ENCODE measurements at places on chromosomes 6 and 20.

- no peak for DNase-seq
Measured at GRCh38 chr6:23177806-23178205, 608.4 kb downstream of the HDGFL1 start.

DNA sequence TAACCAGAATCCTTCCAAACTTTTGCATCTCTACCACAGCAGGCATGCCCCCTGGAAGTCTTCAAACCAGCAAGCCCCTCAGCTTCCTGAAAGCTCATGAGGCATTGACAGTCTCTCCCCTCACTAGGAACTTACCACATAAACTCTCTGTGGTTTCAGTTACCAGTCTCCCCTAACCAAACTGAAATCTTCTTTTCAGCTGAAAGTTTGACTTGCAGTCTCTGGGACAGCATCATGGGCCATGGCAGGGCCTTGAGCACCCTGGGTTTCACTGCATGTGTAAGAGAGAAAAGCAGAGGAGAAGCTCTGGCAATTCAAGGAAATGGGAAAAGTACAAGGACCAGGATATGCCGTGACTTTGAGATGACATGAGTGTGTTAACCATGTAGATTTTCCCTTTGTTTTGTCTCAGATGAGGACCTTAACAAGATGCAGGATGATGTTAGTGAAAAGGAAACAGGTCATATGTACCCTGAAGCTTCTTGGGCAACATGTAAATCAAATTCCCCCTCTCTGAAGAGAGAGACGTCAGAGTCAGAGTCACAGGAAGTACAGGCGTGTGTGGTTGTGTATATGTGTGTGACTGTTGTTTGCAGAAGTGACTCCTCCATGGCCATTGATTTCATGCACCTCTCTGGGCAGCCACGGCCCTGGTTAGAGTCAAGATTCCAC lies 106.3 kb downstream of the TNFRSF21 start:
- no peak for DNase-seq

DNA sequence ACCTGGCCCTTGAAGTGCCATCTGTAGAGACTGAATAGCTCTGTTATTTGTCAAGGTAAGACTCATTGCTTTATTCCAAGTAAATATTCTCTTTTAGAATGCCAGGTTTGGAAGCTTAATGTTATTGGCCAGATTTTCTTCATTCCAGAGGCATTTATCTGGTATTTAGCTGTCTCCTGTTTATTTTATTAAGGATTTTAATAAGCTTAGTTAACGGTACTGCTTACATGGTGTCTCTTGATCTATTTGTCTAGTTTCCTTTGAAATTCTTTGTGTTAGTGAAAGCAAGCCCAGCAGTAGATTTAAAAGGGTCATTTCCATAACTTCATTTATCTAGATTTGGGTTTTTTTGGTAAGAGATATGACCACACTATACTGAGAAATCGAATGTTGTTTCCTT lies 7.7 kb downstream of the RALY start:
- DNase-seq, result no peak

DNA sequence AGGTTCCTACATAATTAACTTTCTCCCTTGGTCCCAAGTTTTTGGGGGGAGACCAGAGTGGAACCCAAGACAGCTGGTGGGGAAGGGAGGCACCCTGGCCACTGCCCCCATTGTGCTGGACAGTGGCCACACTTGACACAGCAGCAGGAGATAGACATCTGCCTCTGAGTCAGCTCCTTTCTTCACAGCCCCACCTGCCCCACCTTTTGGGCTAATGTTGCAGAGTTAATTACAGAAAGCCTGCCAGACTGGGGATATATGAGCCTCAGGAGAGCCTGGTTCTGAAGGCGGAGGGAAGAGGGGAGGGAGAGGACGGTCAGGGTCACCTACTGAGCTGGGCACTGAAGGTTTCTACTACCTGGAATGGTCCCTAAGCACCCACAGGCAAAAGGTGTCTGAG lies 50.6 kb downstream of the MAFB start:
- DNase-seq, result no peak

DNA sequence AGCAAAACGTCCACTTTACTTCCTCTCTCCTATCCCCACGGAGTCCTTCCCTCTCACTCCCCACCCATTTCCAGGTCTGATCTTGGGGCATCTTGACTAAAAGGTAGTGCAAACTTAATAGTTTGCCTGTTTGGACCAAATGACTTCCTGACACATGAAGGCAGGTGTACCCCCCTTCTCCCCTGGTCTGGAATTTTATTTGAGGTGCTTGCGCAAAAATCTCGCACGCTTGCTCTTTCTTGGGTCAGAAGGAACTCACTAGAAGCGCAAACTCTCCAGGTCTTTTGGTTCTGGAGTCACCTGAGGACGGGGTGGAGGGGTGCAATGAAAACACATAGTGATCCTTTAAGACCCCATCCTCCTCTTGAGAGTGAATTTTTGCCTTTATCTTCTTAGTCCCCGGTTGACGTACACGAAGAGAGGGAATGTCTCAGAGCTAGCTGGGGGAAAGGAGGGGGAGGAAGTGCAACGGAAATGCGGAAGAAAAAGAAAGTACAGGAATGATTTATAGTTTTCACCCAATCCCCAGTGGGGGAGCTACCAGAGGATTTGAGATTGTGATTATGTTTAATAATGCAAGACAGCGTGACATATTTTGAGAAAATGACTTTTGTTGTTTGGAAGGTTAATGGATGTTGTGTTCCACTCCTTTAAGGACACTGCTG lies 4.9 kb downstream of the ADGRB3 start:
- DNase-seq, result no peak

- DNase-seq, result no peak
Measured at GRCh38 chr6:106473812-106474211, 113.3 kb downstream of the CRYBG1 start.

DNA sequence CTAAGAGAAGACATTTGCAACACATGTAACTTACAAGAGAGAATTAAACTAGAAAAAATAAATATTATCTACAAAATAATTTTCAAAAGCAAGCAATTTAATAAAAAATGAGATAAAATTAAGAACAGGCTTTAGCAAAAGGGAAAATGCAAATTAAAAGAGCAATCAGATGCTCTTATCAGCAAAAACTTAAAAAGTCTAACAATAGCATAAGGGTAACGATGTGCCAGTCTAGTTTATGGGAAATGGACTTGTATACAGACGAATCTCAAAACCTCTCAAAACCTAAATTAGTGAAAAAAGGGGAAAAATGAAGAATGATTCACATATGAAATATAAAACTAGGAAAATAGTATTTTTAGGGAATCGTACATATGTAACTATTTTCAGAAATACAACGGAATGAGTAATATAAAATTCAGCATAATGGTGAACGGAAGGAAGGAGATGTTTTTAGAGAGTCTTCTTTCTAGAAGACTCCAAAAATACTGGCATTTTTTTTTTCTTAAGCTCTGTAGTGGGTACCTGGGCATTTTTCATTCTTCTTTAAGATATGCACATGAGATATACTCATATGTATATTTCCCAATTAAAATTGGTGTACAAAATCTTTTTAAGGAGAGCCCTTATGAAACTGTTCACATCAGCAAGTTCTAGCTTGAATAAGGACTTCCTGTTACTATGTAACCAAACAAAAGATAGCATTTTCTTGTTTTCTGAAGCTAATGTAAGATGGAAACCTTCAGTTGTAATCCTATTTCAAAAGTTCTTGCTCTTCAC lies 927 bp upstream of the MANEA start:
- DNase-seq, result no peak

GRCh38 chr6:91691449-91691848 lies 1104.6 kb upstream of the MAP3K7 start:
- no peak for DNase-seq

- no peak for DNase-seq
Measured at GRCh38 chr6:139593081-139593480, 218.6 kb upstream of the CITED2 start.

DNA sequence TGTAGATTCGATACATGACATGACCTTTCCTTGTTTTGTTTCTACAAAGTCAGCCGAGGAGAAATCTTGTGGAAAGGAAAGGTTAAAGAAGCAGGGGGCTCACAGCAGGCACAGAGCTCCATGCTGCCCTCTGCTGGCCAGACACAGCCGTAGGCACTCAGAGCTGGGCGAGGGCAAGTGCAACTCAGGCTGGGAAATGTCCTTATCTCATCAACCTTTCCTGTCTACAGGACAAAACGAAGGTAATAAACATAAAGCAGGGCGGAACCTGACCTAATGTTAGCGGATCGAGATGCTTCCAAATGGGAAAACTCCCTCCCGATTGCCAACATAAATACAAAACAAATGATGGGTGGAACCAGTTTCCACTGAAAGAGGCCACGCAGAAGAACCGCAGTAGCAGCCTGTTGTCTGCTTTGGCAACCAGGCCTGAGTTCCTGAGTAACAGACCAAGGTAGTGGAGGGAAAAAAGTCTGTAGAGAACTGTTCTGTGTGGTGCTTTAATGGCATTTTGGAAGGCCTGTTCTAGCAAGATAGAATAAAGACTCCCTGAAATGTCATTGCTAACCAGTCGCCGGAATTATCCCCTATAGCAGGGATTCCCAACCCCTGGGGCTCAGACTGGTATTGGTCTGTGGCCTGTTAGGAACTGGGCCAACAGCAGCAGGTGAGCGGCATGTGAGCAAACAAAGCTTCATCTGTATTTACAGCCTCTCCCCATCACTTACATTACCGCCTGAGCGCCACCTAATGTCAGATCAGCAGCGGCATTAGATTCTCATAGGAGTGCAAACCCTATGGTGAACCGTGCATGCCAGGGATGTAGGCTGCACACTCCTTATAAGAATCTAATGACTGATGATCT lies 85.2 kb downstream of the MBOAT1 start:
- DNase-seq, result peak; percentile 57

- DNase-seq, result no peak
Measured at GRCh38 chr6:7513529-7513928, 27.9 kb upstream of the DSP start.

DNA sequence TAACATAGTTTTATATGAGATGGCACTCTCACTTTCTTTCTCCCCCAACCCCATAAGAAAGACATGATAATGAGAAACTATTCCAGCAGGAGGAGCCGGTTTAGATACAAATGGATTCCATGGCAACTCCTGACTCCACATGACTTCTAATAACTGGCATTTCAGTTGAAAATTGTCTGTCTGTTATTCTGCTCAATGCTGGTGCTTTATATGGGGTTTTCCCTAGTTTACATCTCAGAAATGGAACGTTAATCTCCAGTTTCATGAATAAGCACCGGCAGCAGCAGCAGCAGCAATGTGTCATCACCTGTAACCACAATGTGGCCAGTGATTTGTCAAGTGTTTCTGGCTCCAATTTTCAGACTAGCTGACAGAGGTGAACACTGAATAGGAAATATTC lies 8.0 kb upstream of the SIM1 start:
- DNase-seq, result no peak

DNA sequence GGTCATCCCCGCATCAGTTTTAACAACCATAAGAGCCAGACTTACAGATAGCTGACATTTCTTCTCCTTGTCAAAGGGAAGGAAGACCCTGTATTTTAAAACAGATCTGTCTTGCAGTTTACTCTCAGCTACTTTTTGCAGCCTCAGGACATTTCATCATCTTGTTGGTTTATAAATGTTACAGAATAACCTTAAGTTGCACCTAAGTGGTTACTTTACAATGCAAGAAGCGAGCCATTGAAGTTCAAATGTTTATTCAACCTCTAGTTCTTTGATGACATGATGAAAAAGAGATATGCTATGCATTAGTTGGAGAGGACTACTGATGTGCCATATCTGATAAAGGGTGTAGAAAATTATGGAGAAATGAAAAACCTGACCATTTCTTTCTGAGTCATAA lies 187.9 kb upstream of the COL21A1 start:
- no peak for DNase-seq

DNA sequence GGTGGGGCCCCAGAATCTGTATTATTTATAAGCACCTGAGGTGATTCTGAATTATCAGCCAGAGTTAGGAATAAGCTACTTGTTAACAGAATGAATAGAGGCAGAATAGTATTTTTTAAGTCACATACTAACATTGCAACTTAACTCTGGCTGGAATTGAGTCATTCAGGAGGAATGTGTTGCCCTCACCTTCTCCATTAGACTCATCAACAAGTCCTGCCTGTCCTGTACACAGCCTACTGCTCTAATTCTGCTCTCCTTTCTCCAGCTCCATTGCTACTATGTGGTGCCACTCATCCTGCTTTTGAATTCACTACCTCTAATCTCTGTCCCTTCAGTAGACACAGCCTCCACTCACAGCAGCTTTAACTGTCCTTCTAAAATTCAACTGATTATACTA lies 669.4 kb downstream of the DHX35 start:
- DNase-seq, result no peak

DNA sequence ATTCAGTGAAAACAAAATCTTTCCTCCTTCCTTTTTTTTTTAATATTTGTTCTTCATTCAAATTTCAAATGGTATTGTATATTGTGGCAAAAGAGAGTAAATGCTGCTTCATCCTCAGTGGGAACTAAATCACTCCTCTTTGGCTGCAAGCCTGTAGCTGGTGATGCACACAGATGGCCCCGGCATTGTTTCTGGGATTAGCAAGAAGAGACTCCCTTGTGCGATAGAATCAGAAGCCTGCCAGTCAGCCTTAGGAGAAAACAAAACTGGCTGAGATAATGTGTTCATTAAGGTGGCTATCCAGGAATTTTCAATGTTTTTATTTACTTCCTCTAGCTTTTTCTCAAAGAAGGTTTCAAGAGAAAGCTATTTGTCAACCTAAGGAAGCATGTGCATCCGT lies 20.7 kb upstream of the ELOVL2 start:
- no peak for DNase-seq

DNA sequence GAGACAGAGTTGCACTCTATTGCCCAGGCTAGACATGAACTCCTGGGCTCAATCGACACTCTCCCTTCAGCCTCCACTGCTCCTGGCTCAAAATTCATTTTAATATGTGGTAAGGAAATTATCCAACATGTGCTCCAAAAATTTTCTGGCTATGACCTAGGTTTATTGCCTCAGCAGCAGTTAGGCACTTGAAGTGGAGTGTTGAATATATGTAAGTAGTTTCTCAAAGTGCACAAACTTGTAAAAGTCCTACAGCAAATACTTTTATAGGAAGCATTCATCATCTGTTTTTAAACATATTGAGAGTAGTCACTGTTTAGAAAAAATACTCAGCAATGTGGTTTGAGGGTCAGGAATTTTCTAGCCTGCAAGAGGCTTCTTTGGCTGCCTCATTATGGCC lies 13.2 kb downstream of the FILIP1 start:
- no peak for DNase-seq

DNA sequence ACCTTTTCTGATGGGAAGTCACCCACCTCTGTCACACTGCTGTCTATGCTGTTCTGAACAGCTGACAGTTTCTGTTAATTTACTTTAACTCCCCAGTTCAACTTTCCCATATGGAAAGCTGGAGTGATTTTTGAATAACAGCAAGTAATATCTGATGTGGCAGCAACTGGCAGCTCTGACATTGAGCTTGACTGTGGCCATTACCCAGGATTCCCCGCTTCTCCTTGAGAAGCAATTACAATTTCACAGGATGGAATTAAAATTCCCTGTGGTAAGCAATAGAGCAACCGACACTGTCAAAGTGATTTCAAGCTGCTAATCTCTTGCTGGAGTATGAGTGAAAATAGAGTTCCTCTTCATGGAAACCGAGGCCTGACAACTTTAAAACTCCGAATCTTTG lies 348.1 kb upstream of the SOX4 start:
- no peak for DNase-seq

- no peak for DNase-seq
Measured at GRCh38 chr20:34389206-34389953, 26.3 kb downstream of the ITCH start.

Measured in activated CD8-positive, alpha-beta memory T cell treated with anti-CD3 and anti-CD28 coated beads for 1 hour (primary cell).